NCI-H524 treated with DMSO at 0.1 percent for 48 hours (cell line): ENCODE measurements at places on chromosomes 5 and 9.

DNA sequence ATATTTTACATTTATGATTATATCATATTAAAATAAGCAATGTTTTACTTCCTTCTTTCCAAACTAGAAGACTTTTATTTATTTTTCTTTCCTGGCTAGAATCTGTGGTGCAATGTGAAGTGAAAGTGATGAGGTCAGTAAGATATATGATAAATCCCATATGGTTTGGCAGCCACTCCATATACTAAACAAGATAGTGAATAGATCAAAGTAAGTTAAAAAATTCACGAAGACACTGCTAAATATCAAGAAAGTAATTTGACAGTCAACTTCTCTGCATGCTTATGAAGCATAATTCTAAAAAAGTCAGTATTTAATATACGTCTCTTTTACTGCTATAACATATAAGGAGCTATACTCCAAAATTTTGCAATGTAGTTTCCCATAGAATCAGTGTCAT is 972.8 kb downstream of the DTWD2 start:
- no peak for DNase-seq

- no peak for DNase-seq
Observed at GRCh38 chr5:157816682-157817386, 42.1 kb downstream of the CLINT1 start.

- DNase-seq: no peak
Observed at GRCh38 chr9:132752877-132753592, 82.8 kb downstream of the GTF3C4 start.

- DNase-seq: no peak
Observed at GRCh38 chr5:33244441-33245150, 196.2 kb upstream of the TARS1 start.

DNA sequence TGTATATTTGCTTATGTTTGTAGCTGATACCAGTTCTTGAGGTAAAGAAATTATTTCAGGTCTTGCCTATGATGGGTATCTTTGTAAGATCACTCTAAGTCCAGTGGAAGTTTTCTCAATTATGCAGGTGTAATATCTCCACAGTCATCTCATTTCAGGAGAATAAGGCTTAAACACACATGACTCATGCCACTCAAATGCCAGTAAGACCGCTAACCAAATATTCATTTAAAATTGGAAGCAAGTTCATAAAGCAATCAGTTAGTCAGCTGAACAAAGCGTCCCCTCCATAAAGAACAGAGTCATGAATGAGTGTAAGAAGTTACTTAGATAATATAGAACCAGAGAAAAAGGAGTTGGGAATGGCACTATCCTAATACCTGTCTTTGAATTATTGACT is 248.7 kb downstream of the LURAP1L start:
- DNase-seq: no peak

GRCh38 chr5:39424736-39425637 is at the start of gene DAB2:
Gene DAB2 (minus strand): TSS chr5:39424980. CDS start chr5:39394320, 30,660 bp downstream.
- no peak for DNase-seq

GRCh38 chr5:168578538-168579487 is at the start of gene PANK3:
Gene PANK3 (minus strand): TSS chr5:168579368. CDS start chr5:168579283, 85 bp downstream.
- no peak for DNase-seq

GRCh38 chr5:36876299-36876964 is at the start of gene NIPBL:
Gene NIPBL (plus strand): TSS chr5:36876769. CDS start chr5:36953697, 76,928 bp downstream.
- DNase-seq: peak; percentile 84

DNA sequence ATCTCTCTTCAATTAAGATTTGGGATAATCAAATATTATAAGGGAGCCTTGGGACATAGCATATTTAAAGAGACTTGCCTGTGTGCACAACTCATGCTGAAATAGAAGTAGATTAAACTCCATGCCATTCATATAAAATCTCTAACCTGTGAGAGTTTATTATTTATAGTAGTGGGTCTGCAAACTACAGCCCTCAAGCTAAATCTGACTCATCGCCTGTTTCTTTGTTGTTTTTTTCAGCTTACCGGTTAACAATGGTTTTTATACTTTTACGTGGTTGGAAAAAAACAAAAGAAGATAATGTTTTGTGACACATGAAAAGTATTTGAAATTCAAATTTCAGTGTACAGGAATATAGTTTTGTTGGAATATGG is 61.9 kb upstream of the GHR start:
- DNase-seq: no peak

GRCh38 chr5:77774981-77775789 is 954 bp downstream of the TBCA start:
- DNase-seq: no peak

DNA sequence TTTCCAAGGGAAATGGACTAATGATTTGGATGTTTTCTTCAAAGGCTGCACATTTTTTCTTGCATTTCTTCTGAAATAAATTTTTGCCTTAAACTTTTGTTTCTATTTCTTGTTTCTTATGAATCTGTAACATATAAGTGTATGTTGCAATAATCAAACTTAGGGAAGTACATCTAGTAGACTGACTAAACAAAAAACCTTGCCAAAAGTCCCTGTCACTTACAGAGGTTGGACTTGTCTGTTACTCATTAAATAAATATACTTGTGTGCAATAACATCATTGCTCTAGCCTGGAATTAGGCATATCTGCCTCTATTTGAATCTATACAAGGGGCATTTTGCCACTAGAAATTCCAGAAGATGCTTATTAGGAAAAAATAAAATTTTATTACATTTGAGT is 56.6 kb downstream of the C6 start:
- no peak for DNase-seq

GRCh38 chr5:125421006-125421405 is 674.6 kb upstream of the ZNF608 start:
- DNase-seq: no peak

DNA sequence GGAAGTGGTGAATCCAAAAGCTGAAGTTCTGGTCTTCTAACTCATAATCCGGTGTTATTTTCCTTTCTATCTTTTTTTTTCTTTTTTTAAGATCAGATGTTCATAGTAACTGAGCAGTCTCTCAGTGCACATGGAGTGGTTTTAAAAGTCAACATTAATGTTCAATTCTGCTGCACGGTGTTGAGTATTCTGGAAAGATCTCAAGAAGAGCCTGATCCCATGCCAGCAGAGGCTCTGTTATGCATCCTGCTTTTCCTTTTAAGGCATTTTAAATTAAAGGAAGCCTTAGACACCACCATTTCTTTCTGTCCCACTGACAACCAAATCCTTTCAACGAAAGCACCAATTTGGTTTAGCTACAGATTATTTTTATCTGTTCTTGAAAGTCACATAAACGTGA is 33.4 kb downstream of the SEMA5A start:
- no peak for DNase-seq

GRCh38 chr5:168184103-168184502 is 107.3 kb upstream of the WWC1 start:
- no peak for DNase-seq

DNA sequence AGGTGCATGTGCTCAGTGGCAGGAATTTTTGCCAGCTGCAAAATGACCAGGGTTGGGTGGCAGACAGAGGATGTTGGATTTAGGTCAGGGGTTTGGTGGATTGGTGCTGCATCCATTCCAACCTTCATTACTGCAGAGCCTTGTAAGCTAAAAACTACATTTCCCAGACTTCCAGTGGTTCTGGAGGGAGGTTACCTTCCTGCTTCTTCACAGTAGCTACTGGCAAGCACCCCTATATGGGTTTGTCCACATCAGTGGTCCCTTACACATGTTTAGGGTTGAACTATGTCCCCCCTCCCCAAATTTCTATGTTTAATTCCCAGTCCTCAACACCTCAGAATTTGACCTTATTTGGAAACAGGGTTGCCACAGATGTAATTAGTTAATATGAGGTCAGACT is 20.7 kb upstream of the IL17B start:
- no peak for DNase-seq

GRCh38 chr5:43425983-43426382 is 13.8 kb upstream of the CCL28 start:
- DNase-seq: no peak

DNA sequence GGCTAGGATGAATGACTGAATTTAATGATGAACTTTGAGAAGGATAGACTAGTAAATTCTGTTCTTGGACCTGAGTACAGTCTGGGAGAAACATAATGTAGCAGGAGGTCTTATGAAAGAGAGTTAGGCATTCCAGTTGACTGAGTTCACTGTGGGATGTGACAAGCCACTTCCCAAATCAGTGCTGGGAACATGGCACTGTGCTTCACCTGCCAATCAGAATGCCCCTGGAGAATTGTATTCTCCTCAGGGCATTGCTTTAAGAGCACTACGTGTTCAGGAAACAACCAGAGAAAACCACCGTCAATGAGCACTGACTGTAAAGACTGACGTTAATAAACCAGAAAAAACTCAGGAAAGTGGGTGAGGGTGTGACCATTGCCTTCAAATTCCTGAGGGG is 1.2 kb downstream of the CCDC107 start:
- DNase-seq: no peak

- DNase-seq: no peak
Observed at GRCh38 chr5:150789943-150790611, 11.5 kb downstream of the SMIM3 start.

DNA sequence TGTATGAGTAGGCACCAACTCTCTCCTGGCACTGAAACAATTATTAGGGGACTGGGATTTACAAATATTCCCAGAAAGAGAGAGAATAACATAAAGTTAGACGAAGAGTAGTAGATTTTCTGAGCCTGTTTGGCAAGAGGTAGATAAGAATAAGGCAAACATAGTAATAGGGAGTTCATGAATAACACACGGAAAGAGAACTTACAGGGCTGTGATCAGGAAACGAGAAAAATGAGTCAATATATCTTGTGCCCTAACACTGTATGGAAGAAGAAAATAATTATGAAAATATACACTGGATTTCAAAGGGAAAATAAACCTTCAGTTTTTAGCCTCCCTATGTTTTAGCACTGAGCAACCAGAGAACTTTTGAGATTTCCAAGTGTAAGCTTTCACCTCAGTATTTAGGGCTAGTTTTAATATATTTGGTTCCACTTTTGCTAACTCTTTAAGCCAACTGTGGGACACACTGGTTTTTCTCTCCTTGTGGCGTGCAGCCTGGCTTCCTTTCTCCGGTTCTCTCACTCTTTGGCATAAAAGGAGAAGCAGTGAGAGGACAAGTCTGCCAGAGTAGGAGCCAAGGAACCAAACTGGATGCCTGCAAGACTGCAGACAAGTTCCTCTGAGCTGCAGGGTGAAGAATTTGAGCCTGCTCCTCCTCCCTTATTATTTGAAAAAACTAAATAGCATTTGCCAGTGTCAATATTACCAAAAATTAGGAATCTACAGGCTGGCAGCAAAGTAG is 6.6 kb upstream of the KCNN2 start:
- DNase-seq: no peak

- no peak for DNase-seq
Observed at GRCh38 chr9:98231770-98232478, 23.5 kb downstream of the TBC1D2 start.
